ENCODE measurements at places on chromosomes 3 and 15.

- no peak for DNase-seq
These were observed 2.9 kb downstream of the CADM2 start for GRCh38 chr3:84961521-84962255.

DNA sequence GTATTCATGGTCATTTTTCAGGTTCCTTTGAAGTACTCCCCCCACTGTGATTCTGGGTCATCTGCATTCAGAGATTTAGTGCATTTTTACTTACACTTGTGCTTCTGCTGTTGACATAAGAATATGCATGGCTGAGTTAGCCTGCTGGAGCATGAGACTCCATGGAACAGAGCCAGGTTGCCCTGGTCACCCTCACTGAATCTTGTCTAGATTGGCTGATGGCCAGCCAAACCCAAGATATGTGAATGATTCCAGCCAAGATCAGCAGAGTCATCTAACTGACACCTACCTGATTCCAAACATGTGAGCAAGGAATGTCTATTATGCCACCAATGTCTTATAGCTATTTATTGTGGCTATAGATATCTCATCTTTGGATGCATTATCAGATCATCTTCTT, 25.1 kb downstream of the DTWD1 start:
- no peak for DNase-seq

- no peak for DNase-seq
These were observed 201.3 kb upstream of the ZBTB20 start for GRCh38 chr3:115348412-115348811.

GRCh38 chr3:195699860-195700259, 20.9 kb upstream of the MUC20 start:
- no peak for DNase-seq

DNA sequence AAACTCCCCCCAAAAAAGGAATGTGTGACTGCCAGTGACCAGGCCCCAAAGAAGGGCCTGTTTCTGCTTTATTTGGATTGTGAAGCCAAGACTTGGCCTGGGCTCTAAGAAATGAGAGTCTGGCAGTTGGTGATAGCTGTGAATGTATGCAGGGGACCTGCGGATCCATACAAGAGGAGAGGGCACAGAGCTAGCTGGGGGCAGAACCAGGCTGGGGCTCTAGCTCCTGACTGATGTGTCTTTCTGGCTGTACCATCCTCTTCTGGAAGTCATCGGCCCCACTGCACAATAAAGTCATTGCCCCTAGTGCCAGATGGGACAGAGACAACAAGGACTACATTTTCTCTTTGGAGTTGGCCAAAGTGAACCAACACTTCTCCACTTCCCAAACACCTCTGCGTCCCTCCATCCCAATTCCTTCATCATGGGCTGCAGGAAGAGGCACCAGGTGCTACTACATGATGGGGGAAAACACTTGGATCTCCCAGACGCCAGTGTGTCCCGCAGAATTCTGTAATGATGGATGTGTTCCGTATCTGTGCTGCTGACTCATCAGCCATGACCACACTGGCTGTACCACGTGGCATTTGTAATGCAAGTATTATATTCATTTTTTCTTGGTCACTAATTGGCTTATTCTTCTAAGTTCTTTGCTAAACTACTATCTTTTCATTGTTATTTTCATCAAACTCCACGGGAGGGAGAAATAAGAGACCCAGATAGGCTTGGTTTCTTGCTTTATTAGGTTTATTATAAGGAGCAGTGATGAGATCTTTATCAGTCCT, 1.7 kb upstream of the PLA2G4F start:
- DNase-seq = no peak

GRCh38 chr3:27479806-27480543, 4.2 kb downstream of the SLC4A7 start:
- DNase-seq = no peak

DNA sequence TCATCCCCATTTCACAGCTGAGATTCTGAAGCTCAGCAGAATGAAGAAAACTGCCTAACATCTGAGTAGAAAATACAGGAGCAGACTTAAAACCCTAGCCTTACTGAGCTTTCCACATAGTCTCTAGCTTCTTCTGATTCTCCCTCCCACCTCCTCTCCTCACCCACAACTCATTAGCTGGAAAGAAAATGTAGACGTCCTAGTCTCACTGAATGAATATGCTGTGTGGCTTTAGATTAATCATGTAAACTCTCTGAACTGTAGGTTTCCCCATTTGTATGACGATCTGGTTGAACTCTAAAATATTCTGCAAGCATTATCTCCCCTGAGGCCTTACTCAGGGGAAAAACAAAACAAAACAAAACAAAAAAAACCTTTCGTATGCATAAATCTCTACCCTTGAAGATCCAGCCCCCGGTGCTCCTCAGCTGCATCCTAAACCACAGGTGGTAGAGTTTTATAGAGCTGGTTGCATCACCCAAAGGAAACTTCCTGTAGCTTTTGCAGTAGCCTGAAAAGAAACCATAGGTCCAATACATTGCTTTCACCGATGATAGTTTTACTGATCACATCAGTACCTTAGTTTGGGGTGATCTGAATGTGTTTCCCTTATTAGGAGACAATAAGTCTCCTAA, 40.6 kb downstream of the FOXB1 start:
- DNase-seq = no peak
